ENCODE measurements at places on chromosomes 7 and 10.

- no peak for DNase-seq
These were observed 176.3 kb upstream of the TCF7L2 start for GRCh38 chr10:112773783-112774182.

GRCh38 chr7:27519793-27520469 is 142.8 kb downstream of the HIBADH start:
- DNase-seq = no peak

DNA sequence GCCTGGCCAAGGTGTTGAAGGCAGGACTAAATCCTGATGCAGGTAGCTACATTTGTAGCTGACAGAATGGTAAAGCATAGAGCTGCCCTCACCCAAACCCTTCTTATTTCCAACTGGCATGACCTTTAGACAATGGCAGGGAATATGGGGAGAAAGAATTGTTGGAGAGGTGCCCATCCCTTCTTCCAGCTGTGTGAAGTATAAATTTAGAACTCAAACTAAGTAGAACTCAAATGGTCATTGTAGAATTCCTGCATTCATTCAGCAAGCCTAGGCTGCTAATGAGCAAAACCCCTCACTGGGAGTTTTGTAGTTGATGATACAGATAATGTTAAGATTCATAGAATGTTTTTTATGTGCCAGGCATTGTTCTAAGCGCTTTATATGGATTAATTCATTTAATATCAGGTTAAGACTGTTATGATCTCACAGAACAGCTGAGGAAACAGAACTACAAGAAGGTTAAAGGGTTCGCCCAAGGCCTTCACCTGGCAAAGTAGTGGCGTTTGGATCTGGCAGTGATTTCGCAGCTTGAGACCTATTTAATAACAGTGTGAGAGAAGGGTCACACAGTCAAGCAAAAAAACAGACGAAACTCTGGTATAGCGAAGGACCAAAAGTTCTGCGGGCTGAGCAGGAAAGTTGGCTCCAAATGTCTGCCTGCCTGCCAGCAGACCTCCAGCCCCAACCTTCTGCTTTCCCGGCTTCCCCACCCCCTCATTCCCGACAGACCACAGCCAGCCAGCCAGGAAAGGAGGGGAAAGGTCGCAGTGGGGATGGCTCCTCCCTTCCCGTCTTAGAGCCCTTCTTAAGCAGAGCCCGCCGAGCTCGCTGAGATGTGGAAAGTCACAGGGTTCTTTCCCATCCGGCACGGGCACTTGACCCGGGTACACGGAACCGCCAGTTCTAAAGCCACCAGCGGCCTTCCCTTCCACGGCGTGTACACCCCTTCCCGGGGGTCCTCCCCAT is 1.6 kb upstream of the HILPDA start:
- DNase-seq = no peak

GRCh38 chr7:99672573-99672972 is 7.2 kb downstream of the CYP3A5 start:
- no peak for DNase-seq

GRCh38 chr7:25795824-25796235 is 356.2 kb upstream of the NFE2L3 start:
- DNase-seq = no peak

DNA sequence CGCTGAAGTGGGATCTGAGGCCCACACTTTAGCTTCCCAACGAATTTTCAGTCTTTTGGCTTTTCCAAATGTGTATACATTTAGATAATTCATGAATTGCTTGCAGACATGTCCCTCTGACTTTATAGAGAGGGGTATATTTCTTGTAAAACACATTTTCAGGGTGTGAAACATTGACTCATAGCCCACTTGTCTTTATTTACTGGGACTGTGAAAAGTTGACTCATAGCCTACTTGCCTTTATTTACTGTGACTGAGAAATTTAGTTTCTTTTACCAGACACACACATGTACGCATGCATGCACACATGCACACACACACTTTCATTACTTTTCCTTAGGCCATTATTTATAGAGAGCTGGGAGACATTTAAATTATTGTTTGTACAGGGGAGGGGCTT is 79.1 kb downstream of the VTI1A start:
- DNase-seq = no peak

GRCh38 chr7:24665564-24666294 is 91.5 kb downstream of the GSDME start:
- peak; percentile 12 for DNase-seq

DNA sequence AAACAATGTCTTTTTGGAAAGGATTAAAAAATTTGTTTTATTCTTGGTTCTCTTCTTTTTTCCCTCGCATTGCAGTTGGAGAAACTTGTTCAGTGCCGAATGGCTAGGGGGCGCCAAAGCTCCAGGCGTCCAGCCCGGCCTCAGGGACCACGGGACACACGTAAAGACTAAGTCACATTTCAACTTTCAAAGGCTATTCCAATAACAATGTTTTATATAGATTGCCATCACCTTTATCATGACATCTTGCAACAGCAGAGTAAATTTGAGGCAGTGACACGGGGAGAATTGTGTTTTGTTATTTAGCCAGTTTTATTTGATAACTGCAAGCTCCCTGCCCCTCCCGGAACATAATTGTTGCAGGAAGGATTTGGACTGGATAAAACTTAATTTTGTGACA is 2.2 kb upstream of the IGFBP3 start:
- peak; percentile 49 for DNase-seq

GRCh38 chr7:157865351-157866165 is 528.8 kb downstream of the DNAJB6 start:
- DNase-seq = no peak

DNA sequence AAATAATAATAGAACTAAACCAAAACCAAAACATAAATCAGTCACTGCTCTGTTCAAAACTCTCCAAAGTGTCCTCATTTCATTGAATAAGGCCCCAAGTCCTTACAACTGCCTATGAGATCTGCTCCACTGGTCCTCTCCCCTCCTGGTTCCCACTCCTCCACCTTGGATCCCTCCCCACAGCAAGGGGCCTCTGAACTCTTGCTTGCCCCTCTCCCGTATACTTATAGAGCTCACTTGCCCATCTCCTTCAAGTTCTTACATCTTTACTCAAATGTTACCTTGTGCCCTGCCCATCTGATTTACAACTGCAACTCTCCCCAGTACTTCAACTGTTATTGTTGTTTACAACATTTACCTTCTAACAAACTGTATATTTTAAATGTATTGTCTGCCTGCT is 819 bp downstream of the POLD2 start:
- DNase-seq = no peak

DNA sequence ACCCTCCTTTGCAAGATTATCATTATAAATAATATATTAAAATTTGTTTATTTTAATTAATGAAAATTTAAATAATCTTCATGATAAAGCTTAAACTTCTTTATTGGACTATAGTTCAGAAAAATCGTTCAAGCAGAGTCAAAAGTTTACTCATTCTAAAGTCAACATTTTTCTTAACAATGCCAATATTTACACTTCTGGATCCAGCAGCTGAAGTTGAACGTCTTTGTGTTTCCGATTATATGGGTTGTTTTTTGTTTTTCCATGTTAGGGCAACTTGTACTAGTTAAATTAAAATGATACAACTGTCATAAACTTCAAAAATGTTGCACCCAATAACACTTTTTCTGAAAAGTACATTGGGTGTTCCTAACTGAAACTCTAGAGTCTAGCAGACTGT is 43.8 kb downstream of the GRB10 start:
- no peak for DNase-seq

- DNase-seq = no peak
These were observed 33.5 kb downstream of the MYPN start for GRCh38 chr10:68142761-68143160.

GRCh38 chr7:79620291-79620690 is 166.8 kb upstream of the MAGI2 start:
- no peak for DNase-seq

GRCh38 chr10:120186506-120186905 is 270.5 kb upstream of the PLPP4 start:
- DNase-seq = no peak

DNA sequence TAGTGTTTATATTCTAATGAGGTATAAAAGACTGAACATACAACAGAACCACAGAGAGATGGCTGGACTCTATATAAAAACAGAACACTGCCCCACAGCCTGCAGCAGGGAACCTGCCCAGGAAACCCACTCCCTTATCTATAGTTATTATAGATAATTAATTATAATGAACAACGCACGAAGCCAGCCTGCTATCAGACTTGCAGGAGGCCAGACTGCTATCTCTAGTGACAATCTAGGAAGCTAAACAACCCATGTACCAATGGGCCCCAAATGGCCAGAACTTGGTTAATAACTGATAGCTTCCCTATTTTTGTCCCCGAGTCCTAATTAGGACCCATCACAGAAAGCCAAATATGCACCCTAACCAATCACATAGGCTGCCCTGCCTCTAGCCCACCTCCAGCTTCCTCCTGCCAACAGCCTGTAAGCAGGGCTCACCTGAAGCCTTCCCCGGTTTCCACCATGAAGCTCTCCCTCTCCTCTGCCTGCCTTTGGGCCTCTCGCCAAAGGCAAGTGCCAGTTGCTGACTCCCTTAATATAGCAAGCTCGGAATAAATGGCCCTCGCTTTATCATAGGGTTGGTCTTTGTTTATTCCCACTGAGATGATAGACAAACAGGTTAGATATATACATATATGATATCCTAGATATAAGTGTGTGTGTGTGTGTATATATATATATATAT is 74.5 kb downstream of the SYPL1 start:
- no peak for DNase-seq

- no peak for DNase-seq
These were observed 77.9 kb downstream of the ZMIZ1 start for GRCh38 chr10:79146611-79147130.
